Thoracic aorta (tissue), 2 donors: ENCODE measurements at places on chromosomes 13 and 19. TPM values are rescaled to one million over a fixed set of nuclear protein-coding genes. Genes with fewer than 3 reads are reported as not detected.

PCSK4 gene
- total RNA-seq = 0.56 TPM

DNA sequence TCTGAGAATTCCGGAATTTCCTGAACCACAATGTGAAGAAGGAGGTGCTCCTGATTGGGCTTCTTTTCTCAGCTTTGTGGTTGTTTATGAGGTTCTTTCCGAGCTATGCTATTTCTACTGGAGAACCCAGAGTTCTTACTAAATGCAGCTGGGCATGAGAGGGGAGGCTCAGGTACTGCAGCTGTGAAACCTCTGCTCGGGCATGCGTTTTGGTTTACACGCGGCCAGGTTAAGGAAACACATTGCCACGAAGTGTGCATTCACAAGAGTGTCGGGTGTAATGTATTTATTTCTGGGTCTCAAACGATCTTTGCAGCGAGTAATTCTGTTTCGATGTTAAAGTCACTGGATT lies 661 bp upstream of the MIR17HG start:
- H3K36me3 ChIP-seq = peaks cover 6% of the 10 kb centered on the region
- peak overlapping the region; percentile 93 for H3K4me3 ChIP-seq
- H3K27me3 ChIP-seq = no peaks in the 10 kb centered on the region
- no peak for DNase-seq

CYSLTR2 gene
- 0.14 TPM for total RNA-seq

GRCh38 chr19:51258165-51259160 lies 7.6 kb downstream of the SIGLECL1 start:
- no peaks in the 10 kb centered on the region for H3K4me1 ChIP-seq
- DNase-seq = no peak
- H3K4me3 ChIP-seq = no peak overlapping the region
- no peaks in the 10 kb centered on the region for H3K27me3 ChIP-seq

- peaks cover 31% of the 10 kb centered on the region for H3K4me1 ChIP-seq
- H3K4me3 ChIP-seq = no peak overlapping the region
Measured at GRCh38 chr13:49315756-49316482, 68.2 kb downstream of the CDADC1 start.

GRCh38 chr19:4525563-4526002 lies 7.3 kb upstream of the PLIN4 start:
- H3K4me1 ChIP-seq = no peaks in the 10 kb centered on the region
- no peaks in the 10 kb centered on the region for H3K36me3 ChIP-seq
- H3K4me3 ChIP-seq = no peak overlapping the region
- H3K27me3 ChIP-seq = no peaks in the 10 kb centered on the region
- DNase-seq = no peak

GRCh38 chr19:32924200-32924599 lies 47.6 kb downstream of the CEP89 start:
- no peak overlapping the region for H3K27ac ChIP-seq
- no peak overlapping the region for H3K4me3 ChIP-seq
- H3K27me3 ChIP-seq = no peaks in the 10 kb centered on the region
- H3K36me3 ChIP-seq = peaks cover 20% of the 10 kb centered on the region
- H3K4me1 ChIP-seq = no peaks in the 10 kb centered on the region

- peaks cover 4% of the 10 kb centered on the region for H3K4me1 ChIP-seq
- no peak overlapping the region for H3K27ac ChIP-seq
- H3K27me3 ChIP-seq = no peaks in the 10 kb centered on the region
- H3K4me3 ChIP-seq = no peak overlapping the region
- no peak for DNase-seq
Measured at GRCh38 chr13:98295371-98295770, 118.3 kb upstream of the RNF113B start.
